ENCODE measurements at places on chromosomes 2 and 18.
A peak's percentile ranks its signal among the peaks of the same experiment; 100 is the strongest.

DNA sequence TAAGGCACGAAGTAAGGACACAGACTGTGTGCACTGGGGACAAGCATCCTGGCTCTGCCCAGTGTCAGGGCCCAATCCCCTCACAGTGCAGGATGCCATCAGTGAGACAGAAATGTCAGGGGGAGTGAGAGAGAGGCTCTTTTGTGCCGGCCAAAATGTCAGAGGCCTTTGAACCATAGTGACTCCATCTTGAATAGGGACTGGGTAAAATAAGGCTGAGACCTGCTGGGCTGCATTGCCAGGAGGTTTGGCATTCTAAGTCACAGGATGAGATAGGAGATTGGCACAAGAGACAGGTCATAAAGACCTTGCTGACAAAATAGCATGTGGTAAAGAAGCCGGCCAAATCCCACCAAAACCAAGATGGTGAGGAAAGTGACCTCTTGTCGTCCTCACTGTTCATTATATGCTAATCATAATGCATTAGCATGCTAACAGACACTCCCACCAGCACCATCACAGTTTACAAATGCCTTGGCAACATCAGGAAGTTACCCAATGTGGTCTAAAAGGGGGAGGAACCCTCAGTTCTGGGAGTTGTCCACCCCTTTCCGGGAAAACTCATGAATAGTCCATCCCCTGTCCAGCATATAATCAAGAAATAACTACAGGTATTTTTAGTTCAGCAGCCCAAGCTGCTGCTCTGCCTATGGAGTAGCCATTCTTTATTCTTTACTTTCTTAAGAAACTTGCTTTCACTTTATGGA is 337.4 kb downstream of the LPIN1 start:
- no peak for DNase-seq

DNA sequence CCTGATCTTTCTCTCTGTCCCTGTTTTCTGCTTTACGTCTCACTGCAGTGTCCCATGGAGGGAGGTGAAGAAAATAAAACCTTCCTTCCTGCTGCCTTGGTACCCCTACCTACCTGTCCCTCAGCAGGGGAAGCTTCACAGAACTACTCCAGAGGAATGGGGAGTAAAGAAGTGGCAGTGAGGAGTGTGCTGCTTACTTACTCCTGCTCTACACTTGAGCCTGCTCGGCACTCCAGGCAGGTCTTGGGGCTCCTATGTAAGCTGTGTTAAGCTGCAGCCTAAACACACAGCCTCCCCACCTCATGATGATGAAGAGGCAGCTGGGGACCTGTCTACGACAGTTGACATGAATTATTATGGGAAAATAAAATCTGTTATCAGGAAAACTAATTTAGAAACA is 72.6 kb downstream of the ACSL3 start:
- no peak for DNase-seq

DNA sequence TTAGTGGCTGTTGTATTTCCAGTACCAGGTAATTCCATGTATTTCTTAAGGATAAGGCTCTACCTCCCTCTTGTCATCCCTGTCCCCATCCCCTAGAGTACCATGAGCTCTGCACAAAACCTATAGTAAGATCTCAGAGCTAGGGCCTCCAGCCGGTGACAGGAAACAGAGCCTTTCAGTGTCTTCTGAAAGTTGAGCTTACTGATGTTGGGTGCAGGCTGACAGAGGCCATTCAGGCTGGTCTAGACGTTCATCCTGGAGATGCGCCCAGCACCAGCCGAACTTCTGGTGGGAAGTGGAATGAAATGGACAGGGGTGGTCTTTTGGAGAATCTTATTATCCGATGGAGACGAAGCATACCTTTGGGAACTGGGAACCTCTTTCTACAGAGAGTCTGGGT is 16.7 kb upstream of the LYPD6B start:
- no peak for DNase-seq

DNA sequence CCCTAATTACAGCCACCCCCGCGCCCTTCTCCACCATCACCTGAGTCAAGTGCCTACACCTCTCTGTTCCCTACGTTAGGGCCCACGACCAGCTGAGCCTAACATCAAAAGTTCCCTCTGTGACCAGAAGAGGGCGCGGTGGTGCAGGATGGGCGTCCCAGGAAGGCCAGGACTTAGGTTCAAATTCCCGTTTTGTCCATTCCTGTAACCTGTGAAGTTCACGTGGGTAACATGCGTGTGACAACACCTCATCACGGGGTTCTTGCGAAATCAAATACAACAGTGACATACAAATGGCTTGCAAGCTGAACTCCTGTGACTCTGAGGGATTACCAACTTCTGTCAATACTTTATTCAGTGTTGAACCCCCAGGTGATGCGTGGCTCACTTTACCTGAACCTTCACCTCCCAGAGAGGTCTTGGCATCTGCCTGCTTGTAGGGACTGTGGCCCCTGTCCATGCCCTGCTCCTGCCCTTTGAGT is 207.9 kb downstream of the ARL4C start:
- peak; percentile 43 for DNase-seq

GRCh38 chr18:3690764-3691066 is 240.7 kb downstream of the TGIF1 start:
- no peak for DNase-seq

GRCh38 chr18:79890674-79891073 is 60.8 kb downstream of the SLC66A2 start:
- no peak for DNase-seq

GRCh38 chr2:105038383-105039061 is 653 bp downstream of the MRPS9 start:
- DNase-seq: no peak

GRCh38 chr2:29013057-29013780 is 32.1 kb downstream of the TOGARAM2 start:
- no peak for DNase-seq

DNA sequence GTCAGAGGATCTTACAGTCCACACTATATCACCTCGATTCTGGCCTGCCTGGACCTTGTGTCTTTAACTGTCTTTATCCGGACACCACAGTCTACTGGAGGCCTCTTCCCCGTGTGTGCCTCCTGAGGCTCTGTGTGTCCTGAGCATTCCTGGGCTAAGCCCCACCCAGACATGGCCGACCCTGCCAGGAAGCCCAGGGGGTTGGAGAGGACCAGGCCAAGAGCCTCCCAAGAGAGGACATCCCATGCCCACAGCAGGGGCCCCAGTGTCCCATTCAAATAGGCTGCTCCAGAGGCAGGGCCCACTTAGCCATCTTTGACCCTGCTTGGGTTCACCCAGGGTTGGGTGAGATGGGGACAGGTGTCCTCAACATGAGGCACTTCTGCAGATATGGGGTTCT is 84.7 kb upstream of the OTOS start:
- no peak for DNase-seq

GRCh38 chr2:225270861-225271260 is 128.6 kb upstream of the NYAP2 start:
- no peak for DNase-seq

DNA sequence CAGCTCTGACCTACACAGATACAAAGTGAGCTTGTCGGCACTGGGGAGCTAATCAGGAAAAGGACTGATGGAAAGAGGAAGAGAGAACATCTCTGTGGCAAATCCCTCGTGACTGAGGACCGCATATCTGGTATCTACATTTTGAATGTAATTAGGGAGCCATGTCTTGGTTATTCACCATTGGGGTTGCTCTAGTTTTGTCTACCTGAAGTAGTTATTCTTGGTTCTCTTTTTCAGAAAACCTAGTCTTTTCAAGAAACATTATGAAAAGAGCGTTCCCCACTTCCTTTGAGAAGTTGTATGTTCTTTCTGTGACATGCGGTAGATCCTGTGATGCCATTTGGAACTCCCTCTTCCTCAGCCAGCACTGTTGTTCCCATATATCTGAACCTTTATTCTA is 104.4 kb downstream of the DOCK10 start:
- DNase-seq: no peak

GRCh38 chr2:10914272-10914693 is 2.5 kb downstream of the KCNF1 start:
- DNase-seq: no peak

DNA sequence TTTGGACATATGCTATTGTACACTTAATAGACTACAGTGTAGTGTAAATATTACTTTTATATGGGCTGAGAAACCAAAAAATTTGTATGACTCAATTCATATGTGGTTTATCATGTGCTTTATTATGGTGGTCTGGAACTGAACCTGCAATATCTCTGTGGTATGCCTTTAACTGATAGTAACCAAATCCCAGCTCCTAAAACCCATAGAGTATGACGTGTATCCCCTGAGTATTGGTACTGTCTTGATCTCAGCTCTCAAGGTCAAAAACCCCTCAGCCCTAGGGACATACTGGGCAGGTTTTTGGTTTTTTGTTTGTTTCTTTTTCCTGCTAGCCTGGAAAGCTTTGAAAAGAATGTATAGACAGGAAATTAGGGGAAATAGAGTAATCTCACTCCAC is 42.2 kb upstream of the ARHGAP15 start:
- no peak for DNase-seq

DNA sequence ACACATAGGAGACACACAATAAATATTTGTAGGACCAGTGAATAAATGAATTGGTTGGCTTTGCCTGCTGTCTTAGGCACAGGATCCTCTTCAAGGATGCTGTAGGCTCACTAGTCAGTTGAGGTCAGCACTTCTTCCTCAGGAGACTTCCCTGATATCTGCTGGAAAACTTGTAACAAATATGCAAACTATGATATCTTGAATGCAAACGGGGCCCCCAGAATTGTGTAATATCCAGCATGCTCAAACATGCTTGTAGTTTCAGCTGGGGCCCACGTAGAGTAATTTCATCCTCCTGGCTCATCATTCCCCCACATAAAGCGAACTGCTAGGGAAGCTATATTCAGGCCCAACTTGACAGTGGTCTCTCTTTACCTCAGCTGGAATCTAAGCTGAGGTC is 43.6 kb downstream of the POLE4 start:
- no peak for DNase-seq

DNA sequence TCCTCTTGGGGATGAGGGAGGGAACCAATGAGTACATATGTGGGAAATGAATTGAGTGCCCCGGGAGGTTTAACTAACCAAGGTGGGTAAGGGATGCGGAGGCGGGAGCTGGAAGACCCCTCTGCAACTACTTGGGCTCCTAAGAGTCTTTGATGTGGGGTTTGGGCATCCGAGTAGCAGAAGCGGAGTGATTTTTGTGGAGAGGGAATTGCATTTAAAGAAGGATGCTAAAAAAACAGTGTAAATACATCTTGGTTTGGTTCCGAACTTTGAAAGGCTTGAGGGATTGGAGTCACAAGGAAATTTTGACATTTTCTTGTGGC is 215.7 kb downstream of the MCFD2 start:
- DNase-seq: no peak

- no peak for DNase-seq
Observed at GRCh38 chr18:79910563-79911343, 40.7 kb downstream of the SLC66A2 start.

GRCh38 chr18:44730803-44731529 is 50.3 kb downstream of the SETBP1 start:
- DNase-seq: no peak

GRCh38 chr18:2336690-2337392 is 234.5 kb downstream of the METTL4 start:
- no peak for DNase-seq

DNA sequence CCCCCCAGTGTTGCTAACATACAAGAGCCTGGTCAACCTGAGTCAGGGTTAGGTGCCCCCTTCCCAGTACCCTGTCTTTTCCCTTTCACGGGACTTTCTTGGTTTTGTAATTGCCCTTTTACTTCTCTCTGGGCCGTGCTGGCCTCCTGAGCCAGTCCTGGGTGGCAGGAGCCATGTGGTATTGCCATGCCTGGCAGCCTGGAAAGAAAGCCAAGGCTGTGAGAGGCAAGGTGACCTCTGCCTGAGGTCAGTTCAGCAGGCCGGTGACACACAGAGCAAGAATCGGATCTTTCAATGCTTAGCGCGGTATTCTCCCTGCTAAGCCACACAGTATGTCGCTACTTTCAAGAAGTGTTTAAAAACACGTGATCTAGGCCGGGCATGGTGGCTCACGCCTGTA is 52.3 kb downstream of the C18orf63 start:
- DNase-seq: no peak

DNA sequence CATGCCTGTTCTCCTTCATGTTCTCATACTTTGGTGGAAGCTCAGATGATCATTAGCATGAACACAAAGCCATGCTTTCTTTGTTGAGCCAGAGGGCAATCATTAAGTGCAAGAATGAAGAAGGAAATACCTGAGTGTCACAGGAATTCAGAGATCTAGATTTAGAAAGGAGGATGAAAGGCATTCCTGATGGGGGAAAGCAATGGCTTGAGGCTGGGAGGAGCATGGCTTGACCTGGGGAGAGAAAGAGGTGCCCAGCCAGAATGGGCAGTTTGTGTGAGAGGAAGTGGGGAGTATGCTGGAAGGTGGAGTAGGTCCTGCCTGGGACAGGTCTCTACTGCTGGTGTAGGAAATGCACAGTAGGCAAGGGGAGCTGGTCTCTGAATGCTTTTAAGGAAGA is 35.1 kb downstream of the SLC4A3 start:
- DNase-seq: no peak

- no peak for DNase-seq
Observed at GRCh38 chr2:237540823-237541222, 25.6 kb upstream of the PRLH start.

DNA sequence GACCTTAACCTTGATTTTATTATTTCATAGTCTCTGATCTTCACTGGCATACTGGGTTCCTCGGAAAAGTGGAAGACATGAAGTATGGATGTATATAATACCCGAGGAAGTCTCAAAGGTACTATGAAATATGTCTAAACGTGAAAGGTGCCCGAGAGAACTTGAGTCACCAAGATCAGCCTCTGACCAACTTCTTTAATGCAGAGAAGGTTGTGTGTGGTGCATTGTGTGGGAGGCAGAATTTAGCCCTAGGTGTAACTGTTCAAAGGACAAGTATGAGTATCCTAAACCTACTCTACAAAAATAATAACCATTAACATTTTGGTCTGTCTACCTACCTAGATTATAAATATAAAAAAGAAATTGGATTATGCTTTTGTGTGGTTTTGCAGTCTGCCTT is 36.1 kb downstream of the OSBPL6 start:
- DNase-seq: no peak

- DNase-seq: no peak
Observed at GRCh38 chr2:172394002-172394401, 33.4 kb upstream of the ITGA6 start.

DNA sequence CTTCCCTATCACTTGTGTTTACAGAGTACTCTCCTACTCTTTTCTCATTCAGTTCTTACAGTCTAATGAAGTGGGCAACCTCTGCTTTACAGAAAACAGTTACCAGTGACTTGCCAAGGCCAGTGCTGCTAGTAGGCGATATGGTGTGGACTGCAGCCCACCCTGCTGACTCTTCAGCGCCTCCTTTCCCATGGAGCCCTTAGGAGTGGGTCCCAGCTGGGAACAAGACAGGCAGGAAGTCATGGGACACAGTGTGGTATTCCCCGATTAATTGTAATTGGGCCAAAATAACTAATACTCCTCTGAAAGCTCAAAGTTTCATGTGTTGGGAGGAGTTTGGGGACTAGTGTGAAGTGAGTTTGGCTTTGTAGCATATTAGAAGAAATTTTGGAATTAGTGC is 120.1 kb upstream of the EML6 start:
- DNase-seq: no peak

GRCh38 chr18:56086176-56086575 is 498.2 kb upstream of the TCF4 start:
- no peak for DNase-seq

GRCh38 chr2:96547731-96548171 is 11.2 kb downstream of the ARID5A start:
- DNase-seq: no peak

Data from stimulated activated CD4-positive, alpha-beta T cell treated with anti-CD3 and anti-CD28 coated beads, Interleukin-15, amount 100 ng/mL, for 1 hour (primary cell).